ENCODE measurements at places on chromosomes 1 and 21.

GRCh38 chr1:68586766-68587165 is 89.9 kb upstream of the DEPDC1 start:
- DNase-seq: no peak

- DNase-seq: no peak
Measured at GRCh38 chr21:41632748-41633475, 125.0 kb upstream of the TMPRSS2 start.

GRCh38 chr1:83027511-83027910 is 971.4 kb downstream of the TTLL7 start:
- DNase-seq: no peak

DNA sequence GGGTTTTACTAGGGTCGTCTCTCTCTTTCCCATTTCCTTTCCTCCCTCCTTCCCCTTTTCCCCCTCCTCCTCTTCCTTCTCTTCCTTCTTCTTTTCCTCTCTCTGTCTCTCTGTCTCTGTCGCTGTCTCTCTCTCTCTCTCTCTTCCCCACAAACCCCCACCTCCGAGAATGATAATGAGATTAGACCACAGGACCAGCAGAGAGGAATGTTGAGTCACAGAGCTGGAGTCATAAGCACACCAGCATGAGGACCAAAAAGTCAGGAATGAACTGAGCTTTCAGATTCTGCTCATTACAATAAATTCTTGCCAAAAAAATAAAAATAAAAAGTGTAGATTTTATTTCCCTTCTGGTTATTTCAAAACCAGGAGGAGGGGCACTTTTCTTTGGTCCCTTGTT is 377.4 kb downstream of the LTN1 start:
- no peak for DNase-seq

- no peak for DNase-seq
Measured at GRCh38 chr1:15176120-15176519, 22.6 kb downstream of the TMEM51 start.

DNA sequence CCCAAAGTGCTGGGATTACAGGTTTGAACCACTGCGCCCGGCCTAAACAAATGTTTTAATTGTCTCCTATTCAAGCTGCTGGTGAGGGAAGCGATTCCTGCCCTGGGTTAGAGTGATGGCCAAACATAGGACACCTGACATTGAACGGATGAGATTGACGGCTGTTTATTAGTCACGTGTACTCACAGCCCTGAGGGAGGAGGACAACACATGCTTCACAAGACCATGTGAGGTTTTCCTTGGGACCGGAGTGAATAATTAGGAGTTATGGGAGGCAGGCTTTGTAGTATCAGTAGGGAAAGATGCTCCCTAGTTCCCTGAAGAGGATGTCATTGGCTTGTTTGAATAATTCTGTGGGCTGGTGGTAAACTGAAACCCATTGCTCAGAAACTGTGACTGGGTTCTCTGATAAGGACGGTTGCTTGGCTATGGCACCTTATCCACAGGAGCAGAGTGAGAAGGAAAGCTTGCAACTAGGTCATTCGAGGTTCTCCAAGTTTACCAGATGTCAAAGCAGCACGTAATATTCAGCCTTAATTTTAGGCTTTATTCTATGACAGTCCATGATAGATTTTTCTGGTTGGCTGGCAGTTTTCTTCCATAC is 245.8 kb downstream of the PLA2G4A start:
- no peak for DNase-seq

DNA sequence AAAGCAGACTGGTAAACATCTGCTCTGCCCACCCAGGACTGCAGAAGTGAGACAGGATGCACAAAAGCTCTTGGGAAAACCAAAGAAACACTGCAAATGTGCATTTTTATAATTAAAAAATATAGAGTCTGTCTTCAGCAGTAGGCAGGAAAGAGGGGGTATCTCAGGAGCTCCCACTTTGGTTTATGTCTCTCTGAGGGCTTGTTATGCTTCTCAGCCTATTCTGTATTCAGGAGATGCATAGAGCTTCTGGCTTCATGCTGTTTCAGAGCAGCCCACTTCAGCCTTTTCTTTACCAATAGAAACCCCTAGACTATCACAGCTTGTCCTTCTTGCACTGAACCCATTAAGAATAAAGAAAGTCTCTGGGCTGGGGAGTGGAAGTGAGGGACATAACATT is 148.0 kb downstream of the ROR1 start:
- DNase-seq: peak; percentile 52

GRCh38 chr1:5120559-5120958 is 466.1 kb downstream of the AJAP1 start:
- DNase-seq: no peak

DNA sequence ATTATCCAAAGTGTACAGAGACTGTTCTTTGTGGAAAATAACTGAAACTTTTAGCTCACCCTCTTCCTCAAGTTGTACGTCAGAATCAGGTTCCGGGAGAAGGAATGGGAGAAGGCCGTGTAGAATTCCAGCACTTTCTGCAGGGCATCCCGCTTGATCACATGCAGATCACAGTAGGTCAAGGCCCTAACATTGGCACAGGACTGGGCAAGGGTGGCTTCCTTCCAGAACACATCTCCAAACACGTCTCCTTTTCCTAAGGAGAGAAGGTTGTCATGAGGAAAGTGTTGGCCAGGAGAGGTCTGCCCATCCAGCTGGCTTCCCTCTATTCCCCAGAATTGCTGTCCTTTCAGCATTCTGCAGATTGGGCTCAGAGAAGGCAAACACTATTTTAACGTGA is 358.7 kb downstream of the KCNH1 start:
- DNase-seq: no peak

GRCh38 chr1:111148376-111148881 is 8.4 kb downstream of the CEPT1 start:
- no peak for DNase-seq

GRCh38 chr1:184385865-184386311 is 941 bp upstream of the C1orf21 start:
- DNase-seq: peak; percentile 89

- no peak for DNase-seq
Measured at GRCh38 chr1:36159614-36160387, 3.8 kb downstream of the MAP7D1 start.

DNA sequence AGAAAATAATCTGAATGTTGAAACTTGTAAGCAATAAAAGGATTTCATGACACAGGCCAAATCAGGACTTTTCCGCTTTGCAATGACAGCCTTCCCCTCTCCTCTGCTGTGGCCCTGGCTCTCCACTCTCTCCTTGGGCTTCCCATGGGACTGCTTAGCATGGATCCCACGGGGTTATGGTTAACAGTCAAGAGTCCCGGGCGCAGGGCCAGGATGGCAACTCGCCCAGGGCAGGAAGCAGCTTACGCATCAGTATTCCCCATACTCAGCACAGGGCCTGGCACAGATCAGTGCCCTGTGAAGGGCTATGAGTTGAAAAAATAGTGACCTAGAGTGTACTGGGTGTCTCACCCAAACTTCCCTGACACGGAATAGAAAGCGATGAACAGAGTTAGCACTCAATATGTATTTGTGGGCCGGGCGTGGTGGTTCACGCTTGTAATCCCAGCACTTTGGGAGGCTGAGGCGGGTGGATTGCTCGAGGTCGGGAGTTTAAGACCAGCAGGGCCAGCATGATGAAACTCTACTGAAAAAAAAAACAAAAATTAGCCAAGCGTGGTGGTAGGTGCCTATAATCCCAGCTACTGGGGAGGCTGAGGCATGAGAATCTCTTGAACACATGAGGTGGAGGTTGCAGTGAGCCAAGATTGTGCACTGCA is 29.1 kb upstream of the GRHL3 start:
- no peak for DNase-seq

Measured in eye (tissue), 1 donor.